Suppressor macrophage treated with lipopolysaccharide for 4 hours (primary cell): ENCODE measurements at places on chromosomes 5 and 9.

GRCh38 chr5:132947671-132948070 is 15.8 kb downstream of the AFF4 start:
- DNase-seq, result no peak

DNA sequence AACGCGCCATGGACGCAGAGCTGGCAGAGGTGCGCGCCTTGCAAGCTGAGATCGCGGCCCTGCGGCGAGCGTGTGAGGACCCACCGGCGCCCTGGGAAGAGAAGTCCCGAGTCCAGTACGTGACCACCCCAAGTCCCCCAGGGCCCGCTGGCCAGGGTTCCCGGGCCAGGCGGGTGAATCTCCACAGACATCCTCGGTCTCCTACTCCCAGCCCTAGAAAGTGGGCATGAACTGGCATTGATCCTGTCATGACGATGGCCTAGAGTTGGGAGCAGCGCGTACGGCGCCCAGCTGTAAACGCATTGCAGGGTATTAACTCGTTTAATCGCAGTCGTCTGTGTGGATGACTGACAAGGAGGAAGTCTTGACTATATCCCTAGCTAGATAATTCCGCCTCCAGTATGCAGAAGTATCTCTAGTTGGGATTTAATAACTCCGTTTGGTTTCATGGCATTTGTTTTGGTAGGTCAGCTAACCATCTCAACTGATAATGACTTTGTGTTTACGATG is 293 bp downstream of the CENPP start:
- DNase-seq, result peak; percentile 39

- no peak for DNase-seq
Observed at GRCh38 chr9:125906144-125906543, 159.0 kb downstream of the PBX3 start.

DNA sequence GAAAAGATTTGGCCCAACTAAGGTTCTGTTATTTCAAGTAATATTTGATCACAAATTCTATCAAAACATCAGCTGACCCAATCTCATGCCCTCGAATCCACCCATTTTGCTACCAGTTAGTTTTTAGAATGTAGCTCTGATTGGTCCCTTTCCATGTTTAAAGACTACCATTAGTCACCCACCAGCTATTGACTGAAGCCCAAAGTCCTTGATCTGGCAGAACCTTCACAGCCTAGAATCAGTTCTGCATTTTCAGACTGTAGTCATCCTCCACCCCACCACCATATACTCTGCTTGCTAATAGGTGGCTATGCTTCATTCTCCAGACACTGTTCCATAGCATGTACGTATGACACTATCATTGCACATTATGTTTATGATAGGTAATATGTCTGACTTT is 182.2 kb upstream of the TARS1 start:
- DNase-seq, result no peak

DNA sequence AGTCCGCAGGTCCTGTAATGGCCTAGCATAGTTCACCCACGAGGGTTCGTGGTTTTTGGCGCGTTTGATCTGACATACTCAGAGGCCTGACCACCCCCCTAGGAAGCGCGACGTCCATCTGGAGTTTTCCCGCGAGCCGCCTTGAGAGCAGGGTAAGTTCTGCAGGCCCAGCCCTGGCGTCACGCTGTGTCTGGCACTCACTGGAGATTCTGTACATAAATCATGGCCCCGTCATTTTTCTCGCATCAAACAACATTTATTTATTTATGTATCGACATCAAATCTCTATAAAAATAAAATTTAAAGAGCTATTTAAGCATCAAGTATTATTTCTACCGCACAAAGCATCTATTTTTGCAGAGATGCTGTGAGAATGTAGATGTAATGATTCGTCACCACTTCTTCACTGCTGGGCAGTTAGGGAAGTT is 437 bp upstream of the TRIM41 start:
- DNase-seq, result no peak

DNA sequence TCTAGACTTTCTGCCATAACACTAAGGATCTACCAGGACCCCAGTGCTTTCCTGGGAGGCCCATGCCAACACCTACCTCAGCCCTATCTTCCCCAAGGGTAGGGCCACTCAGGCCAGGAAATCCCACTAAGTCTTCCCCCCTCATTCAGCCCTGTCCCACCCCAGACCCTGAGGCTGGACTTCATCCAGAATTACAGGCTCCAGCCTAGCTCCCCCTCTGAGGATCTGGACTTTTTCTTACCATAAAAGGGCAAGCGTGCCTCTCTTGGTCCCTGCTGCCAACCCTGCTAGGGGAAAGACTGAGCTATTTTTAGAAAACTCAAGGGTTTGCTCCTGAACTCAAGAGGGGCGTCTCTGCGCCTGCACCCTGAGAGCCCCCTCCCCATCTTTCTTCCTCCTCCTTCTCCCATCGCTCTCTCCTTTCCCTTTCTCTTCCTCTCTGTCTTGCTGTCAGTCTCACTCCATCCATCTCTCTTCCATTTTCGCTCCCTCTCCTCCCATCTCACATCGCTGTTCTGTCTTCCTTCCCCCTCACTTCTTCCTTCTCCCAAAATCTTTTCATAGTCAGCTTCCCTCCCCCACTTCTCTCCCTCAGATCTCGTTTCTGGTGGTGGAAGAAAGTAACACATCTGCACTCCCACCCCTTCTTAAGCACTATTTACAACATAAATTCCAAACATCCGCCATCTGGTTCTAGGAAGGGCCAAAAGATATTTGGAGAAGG is 38.1 kb upstream of the IL17B start:
- no peak for DNase-seq

DNA sequence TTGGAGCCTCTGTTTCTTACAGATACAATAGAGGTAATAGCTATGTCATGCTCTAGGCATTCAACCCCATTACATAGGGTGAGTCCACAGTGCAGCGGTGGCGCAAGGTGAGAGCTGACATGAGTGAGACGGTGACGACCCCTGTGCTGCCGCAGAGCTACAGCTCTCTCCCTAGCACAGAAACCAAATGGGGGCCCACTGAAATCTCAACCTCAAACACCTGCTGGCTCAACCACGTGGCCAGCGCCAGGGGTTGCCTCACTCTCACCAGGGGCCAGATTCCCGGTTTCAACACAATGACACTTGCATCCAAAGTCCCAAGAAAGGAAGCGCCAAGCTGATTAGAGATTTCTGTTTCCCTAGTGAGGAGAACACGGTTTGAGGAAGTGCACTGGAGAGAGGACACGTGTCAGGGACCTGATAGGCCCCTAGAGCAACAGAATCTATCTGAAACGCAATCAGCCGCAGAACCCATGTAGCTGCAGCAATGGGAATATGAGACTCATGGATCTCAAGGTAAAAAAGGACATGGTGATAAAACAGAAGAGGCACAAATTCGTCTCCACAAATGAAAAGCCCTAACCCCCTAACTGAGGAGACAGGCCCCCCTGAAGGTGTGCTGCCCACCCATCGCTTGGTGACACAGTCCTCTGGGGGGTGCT is 114.3 kb downstream of the CRB2 start:
- peak; percentile 66 for DNase-seq

- DNase-seq, result peak; percentile 63
Observed at GRCh38 chr9:112839331-112839730, 51.3 kb downstream of the SLC46A2 start.

GRCh38 chr5:172800088-172800551 is 29.1 kb upstream of the DUSP1 start:
- DNase-seq, result peak; percentile 99

DNA sequence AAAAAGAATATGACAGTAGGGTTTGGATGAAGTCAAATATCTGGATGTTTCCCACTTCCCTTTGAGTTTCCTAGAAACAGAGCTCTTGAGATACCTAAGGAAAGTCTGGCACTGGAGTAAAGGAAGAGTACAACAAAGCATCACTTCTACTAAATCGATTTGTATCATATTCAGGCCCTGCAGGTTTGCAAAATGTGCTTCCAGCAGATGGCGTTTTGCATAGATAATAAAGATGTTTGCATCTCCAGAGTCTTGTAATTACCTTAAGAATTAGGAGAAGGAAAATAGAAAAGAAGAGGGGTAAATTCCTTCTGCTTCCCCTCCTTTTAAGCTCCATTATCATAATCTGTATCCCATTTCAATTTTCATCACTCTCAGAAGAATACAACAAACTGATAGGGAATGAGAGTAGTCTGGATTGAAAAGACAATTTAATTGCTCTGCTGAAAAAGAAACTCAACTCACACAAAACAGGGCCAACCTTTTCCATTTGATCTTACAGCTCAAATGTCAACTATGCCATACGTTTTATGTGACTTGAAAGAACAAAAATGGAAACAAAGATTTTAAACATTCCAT is 380.4 kb downstream of the PTPRD start:
- DNase-seq, result no peak
